NCI-H2171 (cell line): ENCODE measurements at places on chromosomes 16 and 17.

DNA sequence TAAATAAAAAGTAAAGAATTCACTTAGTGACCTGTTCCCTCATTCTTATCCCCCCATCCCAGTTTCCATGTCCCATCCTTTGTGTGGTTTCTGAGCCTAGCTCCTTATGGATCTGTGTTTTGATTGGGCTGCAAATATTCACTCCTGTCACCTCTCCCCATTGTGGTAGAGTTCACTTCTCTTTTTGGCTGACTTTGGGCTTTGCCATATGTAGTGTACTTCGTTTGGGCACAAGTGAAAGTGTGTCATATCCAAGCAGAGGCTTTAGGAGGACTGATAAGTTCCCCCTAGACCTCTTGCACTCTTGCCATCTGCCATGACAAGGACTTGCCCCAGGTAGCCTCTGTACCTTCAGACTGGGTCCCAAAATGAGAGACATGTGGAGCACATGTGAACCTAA, 13.0 kb upstream of the DHRS7B start:
- DNase-seq: no peak

- DNase-seq: no peak
These were observed 54.8 kb downstream of the SLFN5 start for GRCh38 chr17:35297666-35298065.

DNA sequence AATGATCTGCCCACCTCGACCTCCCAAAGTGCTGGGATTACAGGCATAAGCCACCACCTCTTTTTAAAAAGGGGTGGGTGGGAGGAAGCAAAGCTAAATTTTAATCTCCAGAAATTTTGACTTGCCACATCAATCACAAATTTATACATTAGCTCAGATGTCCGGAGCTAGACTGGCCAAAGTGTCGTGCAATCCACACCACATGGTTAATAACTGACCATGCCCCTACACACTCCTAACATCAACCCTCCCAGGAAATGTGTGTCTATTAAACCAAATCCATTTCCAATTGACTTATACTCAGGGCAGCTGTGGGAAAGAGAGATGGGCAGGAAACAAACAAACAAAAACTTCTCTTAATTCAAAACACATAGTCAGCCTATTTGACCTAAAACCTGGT, 29.9 kb downstream of the SMURF2 start:
- DNase-seq: no peak

- DNase-seq: peak; percentile 59
These were observed 30.1 kb upstream of the TNFRSF13B start for GRCh38 chr17:17001874-17002520.

DNA sequence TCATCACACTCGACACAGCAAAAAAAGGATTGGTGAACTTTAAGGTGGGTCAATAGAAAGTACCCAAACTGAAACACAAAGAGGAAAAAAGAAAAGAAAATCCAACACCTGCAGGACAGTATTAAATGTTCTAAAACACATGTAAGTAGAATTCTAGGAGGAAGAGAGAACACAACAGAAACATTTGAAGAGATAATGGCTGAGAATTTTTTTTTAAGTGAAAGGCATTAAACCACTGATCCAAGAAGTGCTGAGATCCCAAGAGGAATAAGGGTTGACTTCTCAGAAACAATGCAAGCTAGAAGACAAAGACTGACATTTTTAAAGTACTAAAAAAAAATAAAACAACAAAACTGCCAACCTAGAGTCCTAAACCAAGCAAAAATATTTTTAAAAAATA, 31.6 kb downstream of the VPS53 start:
- DNase-seq: no peak

DNA sequence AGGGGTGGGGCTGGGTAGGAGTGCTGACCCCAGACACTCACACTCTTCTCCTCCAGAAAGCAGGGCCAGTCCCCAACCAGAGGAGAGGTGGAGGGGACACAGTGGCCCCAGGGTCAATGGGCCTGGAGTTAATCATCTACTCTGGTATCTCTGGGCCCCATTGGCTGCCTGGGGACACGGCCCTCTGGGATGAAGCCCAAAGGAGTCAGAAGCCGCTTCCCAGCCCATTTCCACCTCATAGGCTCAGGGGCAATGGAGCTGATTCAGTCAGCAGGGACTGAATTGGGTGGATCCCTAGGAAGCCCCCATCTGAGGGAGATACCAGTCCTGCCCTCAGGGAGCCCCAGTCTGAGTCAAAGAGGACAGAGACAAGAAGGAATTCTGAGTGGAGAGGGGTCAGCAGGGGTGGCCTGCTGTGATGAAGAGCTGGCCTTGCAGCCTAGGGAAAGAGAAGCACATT, 2.9 kb upstream of the NAGS start:
- no peak for DNase-seq
